ENCODE measurements at places on chromosomes 3 and 15.
A peak's percentile ranks its signal among the peaks of the same experiment; 100 is the strongest.

- no peak for DNase-seq
Observed at GRCh38 chr3:161700998-161701397, 204.4 kb downstream of the OTOL1 start.

GRCh38 chr3:13607821-13608597 lies 59.1 kb downstream of the FBLN2 start:
- DNase-seq = no peak

DNA sequence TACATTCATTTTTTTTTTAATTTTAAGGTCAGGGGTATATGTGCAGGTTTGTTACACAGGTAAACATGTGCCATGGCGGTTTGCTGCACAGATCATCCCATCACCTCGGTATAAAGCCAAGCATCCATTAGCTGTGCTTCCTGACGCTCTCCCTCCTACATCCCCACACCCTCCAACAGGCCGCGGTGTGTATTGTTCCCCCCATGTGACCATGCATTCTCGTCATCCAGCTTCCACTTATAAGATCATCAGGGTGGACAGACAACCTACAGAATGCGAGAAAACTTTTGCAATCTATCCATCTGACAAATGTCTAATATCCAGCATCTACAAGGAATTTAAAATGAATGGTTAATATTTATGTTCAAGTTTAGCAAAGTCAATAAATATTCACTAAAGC lies 19.4 kb downstream of the ILDR1 start:
- no peak for DNase-seq

DNA sequence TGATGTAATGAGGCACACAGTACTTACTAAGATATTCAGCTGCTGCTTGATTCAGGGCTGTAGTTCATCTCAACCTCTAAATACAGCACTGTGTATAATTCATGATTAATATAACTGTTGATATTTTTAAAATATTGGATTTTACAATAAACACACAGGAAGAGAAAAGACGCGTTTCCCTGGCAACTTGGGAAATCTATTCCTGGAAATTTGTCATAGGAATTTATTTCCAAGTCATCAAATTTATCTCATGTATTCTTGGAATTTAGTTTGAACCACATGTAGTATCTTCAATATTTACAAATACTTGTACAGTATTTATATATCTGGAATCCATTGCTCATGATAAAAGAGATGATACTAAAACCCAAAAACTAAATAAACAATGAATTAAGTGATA lies 30.6 kb downstream of the EPHA3 start:
- no peak for DNase-seq

- no peak for DNase-seq
Observed at GRCh38 chr3:14561051-14561960, 21.2 kb upstream of the GRIP2 start.

DNA sequence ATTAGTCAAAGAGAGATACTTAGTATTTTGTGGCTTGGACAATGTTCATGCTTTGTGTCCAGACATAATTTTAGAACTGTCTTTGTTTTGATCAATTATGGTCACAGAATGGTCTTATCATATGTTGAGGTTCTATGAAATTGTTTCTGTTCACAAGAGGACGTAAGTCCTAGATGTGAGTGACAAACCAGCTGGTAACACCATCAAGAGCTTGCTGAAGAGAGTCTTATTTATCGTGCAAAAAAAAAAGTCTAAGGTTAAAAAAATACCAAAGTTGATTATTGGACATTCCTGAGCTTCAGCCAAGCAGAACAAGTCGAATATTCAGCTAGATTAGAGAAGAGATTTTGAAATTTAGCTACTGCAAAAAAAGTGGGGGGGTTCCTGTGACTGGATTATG lies 495.9 kb upstream of the NAALADL2 start:
- DNase-seq = no peak

- DNase-seq = no peak
Observed at GRCh38 chr3:71991681-71992080, 206.7 kb upstream of the PROK2 start.

DNA sequence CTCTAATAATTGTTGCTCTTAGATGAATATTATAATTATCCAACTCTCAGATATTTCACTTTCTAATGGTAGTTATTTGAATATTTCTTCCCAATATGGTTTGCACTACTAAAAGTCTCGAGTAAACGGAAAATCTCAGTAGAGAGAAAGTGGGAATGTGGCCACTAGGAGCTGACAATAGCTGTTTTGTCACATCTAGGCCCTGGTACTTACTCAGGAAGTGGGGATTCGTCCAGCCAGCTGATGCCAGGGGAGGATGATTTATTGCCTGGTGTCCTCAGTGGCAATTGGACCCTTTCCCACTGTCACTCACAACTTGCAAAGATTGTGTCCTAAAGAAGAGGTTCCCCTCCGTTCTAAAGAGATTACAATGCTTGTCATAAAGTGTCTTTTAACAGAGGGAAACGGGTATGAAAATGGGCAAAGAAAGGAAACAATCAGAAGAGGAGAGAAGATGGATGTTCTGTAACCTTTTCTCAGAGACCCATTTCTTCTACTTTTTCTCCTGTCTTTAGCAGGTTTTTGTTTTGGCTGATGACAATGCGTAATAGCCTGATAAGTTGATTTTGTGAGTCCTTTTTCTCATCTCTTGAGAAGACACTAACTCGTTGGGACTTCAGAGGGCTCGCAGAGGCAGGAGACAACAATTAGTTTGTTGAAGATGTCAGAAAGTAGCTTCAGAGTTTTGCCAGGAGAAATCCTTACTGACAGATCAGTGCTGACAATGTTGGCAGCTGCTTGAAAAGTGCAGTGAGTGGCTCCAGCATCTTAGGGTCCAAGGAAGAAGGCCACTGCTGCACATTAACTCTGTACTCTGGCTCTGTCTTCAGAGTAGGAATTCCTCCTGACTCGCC lies 320.6 kb downstream of the MECOM start:
- no peak for DNase-seq

- DNase-seq = no peak
Observed at GRCh38 chr3:81048058-81048665, 713.3 kb downstream of the GBE1 start.

GRCh38 chr15:90465930-90466567 lies 63.7 kb upstream of the CRTC3 start:
- no peak for DNase-seq

GRCh38 chr15:100986158-100986896 lies 67.2 kb downstream of the LRRK1 start:
- no peak for DNase-seq

GRCh38 chr3:48630407-48630806 lies 4.9 kb downstream of the SLC26A6 start:
- DNase-seq = no peak

DNA sequence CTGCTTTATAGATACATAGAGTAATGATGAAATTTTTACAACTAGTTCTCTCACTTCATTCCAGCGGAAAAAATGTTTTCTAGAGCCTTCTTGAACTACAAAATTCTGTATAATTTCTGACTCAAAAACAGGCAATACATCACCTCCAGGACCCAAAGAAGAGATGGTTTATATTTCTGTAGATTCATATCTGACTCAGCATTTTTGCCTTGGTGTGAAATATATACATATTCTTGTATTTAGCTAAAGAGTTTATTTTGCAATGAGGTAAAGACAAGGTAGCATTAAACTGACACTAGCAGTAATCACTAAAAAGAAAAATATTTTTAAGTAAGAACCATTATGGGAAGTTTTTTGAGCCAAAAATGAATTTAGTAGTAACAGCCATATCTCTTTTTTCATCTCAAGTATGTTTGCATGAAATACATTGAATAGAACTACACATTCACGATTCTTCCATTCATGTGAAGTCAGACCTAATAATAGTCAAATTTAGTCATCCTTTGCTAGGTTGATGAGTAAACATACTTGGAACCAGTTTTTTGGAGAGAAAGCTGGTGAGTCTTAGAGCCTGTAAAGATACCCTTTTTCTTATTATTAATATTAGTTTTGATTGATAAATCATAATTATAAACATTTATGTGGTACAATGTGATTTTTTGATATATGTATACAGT lies 31.6 kb downstream of the COL8A1 start:
- DNase-seq = no peak

GRCh38 chr15:57296473-57297162 lies 79.7 kb upstream of the CGNL1 start:
- DNase-seq = no peak

- DNase-seq = no peak
Observed at GRCh38 chr3:168860592-168860991, 764.9 kb upstream of the GOLIM4 start.

GRCh38 chr15:83559310-83559966 lies 94.5 kb upstream of the ADAMTSL3 start:
- DNase-seq = no peak

DNA sequence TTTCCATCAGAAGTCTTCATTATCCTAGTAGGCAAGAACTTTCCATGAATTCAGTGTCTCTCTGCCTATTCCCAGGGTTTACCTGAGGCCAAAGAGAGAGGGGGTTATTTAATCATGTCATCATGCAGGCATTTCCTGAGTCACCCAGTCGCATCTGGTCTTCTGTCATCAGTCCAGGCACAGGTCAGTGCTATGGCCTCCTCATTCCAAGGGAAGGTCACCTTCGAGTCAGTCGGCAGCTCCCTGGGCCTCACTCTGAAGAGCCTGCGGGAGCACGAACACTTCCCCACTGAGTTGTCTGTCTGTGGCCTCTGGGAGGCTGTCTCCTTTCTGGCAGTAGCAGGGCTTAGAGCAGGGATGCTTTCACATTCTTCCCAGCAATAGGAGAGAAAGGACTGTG lies 26.2 kb upstream of the LRTM1 start:
- no peak for DNase-seq

GRCh38 chr3:60514866-60515265 lies 736.4 kb downstream of the FHIT start:
- no peak for DNase-seq

GRCh38 chr15:78338781-78339180 lies 1.4 kb upstream of the CRABP1 start:
- no peak for DNase-seq

DNA sequence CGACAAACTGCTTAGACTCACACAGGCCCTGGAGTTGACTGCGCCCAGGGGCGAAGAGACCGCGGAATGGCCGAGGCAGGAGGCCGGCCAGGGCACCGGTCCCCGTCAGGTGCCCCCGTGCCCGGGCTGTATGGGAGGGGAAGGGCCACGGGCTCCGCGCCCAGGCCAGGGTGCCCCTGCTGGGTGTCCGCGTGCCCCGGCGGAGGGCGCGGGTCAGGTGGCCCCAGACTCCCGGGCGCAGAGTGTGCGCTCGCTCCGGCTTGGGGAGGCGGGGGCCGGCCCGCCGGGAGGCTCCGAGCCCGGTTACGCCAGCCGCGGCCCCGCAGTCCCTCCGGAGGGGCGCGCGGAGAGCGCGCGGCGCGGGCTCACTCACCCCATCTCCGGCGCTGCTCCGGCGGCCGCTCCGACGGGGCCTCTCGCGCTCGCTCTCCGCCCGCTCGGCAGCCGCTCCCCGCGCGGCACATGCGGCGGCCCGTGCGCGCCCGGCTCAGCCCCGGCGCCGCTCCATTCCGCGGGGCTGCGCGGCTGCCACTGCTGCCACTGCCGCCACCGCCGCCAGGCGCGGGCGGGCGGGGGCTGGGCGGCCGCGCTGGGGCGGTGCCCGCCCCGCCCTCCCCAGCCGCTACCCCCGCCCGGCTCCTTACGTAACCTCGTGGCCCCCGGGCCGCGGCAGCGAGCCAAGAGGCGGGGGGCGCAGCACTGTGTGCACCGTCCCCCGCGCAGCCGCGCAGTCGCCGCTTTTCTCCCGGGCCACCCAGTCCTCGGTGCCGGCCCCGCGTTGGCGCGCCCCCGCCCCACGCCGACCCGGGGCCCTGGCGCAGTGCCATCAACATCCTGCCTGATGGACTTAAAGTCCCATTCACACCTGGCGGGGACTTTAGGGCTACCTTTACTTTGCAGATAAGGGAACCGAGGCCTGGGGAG lies at the start of gene HOMER2:
TSS of gene HOMER2 (minus strand) at position 563 of the 924 bp plus-strand sequence. CDS start at position 378, 185 bp downstream.
- no peak for DNase-seq

- DNase-seq = no peak
Observed at GRCh38 chr3:35338186-35338585, 301.1 kb upstream of the ARPP21 start.

GRCh38 chr3:33061782-33062181 lies 35.2 kb downstream of the GLB1 start:
- DNase-seq = no peak

GRCh38 chr15:94580211-94580885 lies 349.0 kb downstream of the MCTP2 start:
- no peak for DNase-seq

- DNase-seq = peak; percentile 53
Observed at GRCh38 chr15:101156509-101157159, 95.2 kb downstream of the CHSY1 start.

DNA sequence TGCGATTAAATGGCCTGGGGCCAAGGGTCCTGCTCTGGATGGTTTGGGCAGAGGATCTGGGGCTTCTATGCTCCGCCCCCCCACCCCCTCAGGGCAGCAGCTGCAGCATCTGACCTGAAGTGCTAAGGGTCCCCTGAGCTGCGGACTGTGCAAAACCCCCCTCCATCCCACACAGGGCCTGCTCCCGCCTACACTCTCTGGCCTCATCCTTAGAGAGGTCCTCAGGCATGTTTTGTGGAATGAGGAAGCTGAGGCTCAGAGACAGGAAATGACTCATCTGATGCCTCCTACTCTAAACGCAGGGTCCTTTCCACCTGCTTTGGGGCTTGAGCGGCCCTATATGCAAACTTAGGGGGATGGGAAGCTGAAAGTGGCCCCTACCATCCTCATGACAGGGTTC lies 59.5 kb upstream of the CTSH start:
- DNase-seq = peak; percentile 60

DNA sequence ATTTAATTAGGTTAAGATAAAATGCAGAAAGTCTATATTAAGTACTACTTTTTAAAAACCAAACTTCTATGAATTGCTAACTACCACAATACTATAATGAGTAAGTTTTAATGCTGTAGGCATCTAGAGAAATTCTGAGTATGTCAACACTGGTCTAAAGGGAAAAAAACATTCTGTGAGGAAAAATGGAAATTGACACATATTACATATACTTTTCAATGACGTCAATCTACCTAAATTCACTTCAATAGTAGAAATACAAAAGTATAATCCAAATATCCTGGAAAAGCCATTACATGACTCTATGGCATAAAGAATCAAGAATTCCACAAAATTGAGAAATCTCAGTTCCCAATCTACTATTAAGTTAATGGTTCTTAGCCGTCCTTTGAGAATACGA lies 2.2 kb downstream of the SECISBP2L start:
- DNase-seq = no peak

DNA sequence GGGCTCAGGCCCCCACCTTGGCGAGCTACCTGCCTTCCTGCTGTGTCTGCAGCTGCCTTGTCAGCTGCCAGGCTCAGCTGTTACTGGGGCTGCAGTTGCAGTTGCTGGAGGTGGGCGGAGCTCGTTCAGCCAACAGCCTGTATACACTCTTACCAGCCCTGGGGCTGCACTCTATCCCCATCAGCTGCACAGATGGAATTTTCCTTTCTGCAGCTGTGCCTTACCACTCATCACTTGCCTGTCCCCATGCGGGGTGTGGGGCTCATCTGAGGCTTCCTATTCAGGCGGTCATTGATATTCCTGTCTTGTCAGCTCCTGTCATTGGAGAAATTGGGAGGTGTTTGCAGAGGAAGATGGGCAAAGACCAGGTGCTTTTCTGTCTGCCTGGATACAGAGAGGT lies 9.1 kb upstream of the SYN2 start:
- no peak for DNase-seq
